ENCODE measurements at places on chromosomes 3 and 15.

DNA sequence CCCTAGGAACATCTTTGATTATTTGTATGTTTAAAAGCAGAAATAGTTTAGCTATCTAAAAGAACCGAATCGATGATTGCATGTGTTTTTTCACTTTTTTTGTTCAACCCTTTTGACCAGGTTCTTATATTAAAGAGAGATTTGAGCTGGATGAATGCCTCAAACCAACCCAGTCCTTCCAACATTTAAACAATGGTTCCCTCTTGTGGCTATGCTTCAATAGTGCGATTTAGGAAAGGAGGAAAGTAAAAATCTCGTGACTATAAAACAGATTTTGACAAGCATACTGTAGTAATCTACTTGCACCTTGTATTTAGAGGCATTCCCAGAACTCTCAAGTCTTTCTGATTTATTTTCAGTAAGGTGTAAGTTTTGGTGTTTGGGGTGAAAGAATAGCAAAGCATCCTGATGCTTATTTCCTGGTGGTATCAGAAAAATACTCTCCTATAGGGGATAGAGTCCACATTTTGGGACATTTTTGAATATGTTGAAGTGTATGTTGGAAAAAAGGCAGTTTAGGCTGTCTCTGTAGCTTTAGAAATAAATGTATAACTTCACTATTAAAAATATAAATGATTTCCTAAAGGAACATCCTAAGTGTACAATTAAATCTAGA lies 159.6 kb upstream of the KCNH8 start:
- DNase-seq = no peak

GRCh38 chr3:141878817-141879216 lies 2.4 kb downstream of the ATP1B3 start:
- DNase-seq = no peak

DNA sequence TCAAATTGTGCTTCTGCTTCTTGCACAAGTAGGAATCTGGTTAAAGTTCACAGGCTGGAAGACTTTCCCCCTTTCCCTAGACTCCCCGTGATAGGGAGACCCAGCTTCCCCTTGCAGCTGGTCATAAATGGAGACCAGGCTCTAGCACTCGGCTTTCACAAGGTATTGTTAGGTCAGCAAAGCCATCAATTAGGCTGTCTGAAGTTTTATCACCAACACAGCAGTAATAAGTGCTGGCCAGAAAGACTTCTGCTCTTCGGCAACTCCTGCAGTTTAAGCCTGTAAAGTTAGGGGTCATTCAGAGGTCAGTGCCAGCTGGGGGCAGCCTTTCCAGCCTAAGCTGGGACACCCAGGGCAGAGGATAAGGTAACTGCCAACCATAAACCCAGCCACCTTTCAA lies 203.4 kb downstream of the MEIS2 start:
- no peak for DNase-seq

DNA sequence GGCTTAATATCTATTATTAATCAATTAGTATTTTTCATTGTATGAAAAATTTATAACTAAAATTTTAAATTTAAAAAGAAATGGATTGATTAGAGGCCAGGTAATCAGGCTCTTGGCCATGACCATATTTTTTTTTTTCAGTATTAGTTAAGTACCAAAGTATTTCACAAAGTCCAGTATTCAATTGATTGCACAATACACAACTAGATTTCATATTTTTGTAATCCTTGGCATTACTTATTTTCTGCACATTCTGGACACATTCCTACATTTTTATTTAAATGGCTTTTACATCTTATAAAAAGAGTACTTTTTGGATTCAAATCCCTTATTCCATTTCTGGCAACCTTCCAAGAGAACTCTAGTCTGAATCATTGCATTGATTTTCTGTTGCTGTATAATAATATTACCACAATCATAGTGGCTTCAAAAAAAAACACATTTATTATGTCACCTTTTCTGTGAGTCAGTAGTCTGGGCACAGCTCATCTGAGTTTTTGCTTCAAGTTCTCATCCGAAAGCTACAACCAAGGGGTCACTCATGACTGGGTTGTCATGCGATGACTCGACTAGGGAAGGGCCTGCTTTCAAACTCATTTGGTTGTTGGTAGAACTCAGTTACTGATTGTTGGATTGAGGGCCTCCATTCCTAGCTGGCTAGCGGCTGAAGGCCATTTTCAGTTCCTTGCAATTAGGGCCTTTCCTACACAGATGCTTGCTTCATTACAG lies 90.7 kb downstream of the CNTN6 start:
- no peak for DNase-seq
